Endothelial cell (in vitro differentiated cells): ENCODE measurements at places on chromosomes 6 and 20.

DNA sequence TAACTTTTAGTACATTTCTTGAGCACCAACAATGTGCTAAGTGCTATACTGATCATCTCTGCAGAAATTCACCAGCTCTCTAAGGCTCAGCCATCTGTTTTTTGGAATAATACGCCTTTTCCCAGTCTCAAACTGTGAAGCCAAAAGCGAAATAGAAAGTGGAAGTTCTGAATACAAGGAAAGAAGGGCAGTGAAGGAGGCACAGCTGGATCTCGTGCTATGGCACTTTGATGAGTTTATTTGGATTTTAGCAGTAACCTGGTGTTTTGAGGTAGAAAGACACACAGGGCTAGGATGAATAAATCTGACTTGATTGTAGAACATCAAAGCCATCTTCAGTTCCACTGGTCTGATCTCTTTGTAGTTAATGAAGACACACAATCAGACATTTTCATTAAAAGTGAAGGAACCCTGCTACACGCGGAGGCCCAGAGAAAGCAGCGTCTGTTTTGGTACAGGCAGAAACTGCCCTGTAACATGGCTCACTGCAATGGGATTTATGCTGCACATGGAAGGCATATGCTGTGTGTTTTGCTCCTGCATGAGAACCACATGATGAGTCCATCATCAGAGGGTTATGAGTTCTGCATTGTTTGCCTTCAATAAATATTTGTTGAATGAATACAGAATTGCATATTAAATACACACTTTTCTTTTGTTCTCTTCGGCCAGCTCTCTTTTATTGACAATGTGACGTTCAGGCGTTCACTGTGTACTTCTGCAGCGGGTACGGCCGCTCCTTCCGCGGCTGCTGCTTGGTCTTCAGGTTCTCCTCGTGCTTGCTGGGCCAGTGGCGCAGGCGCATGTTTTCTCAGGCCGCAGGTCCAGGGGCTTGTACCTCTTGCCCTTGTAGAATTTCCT is 100.9 kb downstream of the PREP start:
- H3K27ac ChIP-seq, result no peak overlapping the region
- H3K27me3 ChIP-seq, result peaks cover 1% of the 10 kb centered on the region
- no peaks in the 10 kb centered on the region for H3K4me1 ChIP-seq
- H3K4me3 ChIP-seq, result no peak overlapping the region

DNA sequence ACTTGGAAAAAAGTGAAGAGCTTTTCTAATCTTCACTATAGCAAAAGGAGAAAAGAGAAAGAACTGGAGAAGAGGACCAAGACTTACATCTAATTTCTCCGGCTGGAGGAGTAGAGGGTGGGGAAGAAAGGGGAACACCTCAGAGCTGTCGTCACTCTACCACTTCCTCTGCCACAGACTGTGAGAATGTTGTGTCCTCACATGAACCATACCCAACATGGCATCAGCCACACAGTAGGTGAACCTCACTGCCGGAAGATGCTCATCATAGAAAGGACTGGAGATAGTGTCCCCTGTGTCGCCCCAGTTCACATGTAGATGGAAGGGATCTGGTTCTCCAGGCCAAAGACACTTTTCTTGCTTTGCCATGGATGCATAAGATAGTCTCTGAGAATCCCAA is 604.4 kb upstream of the NOX3 start:
- H3K27ac ChIP-seq, result no peak overlapping the region
- no peak for DNase-seq

DNA sequence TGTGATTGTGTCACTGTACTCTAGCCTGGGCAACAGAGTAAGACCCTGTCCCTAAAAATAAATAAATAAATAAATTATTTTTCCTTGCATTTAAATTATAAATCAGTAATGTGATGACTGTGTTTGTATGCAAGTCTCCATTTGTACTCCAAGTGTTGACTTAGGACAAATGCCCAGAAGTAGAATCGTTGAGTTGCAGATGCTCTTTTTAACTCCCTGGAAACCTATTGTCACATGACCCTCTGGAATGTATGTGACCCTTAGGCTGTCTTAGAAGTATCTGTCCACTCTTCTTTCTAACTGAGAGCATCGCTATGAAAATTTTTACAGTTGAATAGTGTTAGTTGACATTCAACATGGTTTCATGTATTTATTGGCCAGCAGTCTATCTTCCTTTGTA is 18.8 kb downstream of the OR2A4 start:
- H3K27ac ChIP-seq, result no peak overlapping the region
- no peaks in the 10 kb centered on the region for H3K27me3 ChIP-seq
- H3K36me3 ChIP-seq, result no peaks in the 10 kb centered on the region
- no peak overlapping the region for H3K4me3 ChIP-seq
- DNase-seq, result no peak

- H3K36me3 ChIP-seq, result no peaks in the 10 kb centered on the region
- H3K27me3 ChIP-seq, result no peaks in the 10 kb centered on the region
- no peaks in the 10 kb centered on the region for H3K4me1 ChIP-seq
- peak; percentile 55 for DNase-seq
- H3K4me3 ChIP-seq, result no peak overlapping the region
- H3K27ac ChIP-seq, result no peak overlapping the region
Observed at GRCh38 chr20:8721098-8721497, 347.8 kb upstream of the PLCB4 start.

GRCh38 chr20:18057101-18057993 is at the start of gene OVOL2:
OVOL2 (minus strand) TSS chr20:18057916; CDS start chr20:18057634, 282 bp downstream.
- peaks cover 7% of the 10 kb centered on the region for H3K4me1 ChIP-seq
- no peak for DNase-seq
- H3K27me3 ChIP-seq, result peaks cover 12% of the 10 kb centered on the region

GRCh38 chr6:47407300-47408281 is 70.0 kb upstream of the CD2AP start:
- H3K4me1 ChIP-seq, result no peaks in the 10 kb centered on the region
- DNase-seq, result no peak

DNA sequence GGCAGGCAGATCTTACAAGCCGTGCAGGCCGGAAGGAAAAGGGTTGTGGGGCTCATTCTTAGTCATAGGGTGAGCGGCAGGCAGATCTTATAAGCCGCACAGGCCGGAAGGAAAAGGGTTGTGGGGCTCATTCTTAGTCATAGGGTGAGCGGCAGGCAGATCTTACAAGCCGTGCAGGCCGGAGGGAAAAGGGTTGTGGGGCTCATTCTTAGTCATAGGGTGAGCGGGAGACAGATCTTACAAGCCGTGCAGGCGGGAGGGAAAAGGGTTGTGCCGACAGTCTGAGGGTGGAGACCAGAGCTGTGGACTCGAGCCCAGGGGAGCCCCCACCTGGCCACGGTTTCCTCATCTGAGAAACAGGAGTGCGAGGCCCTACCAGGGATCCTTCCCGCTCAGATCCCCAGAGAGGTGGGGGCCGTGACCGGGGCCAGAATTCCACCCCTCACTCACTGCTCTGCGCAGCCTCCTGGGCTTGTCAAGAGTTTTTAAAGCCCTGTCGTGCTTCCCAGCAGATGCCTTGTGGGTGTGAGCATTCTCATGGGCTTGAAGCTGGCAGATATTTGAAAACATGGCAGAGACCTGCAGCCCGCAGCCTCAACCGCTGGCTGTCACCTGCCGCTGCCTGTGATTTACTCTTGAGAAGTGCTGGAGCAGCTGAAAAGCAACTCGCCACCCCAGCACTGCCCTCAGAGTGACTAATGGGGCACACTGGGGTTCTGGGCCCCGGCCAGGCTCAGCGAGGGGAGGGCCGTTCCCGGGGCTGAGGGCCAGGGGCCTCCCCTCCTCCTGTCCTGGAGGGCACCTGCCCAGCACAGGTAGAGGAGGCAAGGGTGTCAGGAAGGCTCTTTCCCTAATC is 31.9 kb downstream of the NTSR1 start:
- no peaks in the 10 kb centered on the region for H3K36me3 ChIP-seq
- H3K27me3 ChIP-seq, result peaks cover 11% of the 10 kb centered on the region
- H3K4me1 ChIP-seq, result peaks cover 7% of the 10 kb centered on the region
- DNase-seq, result no peak
- H3K4me3 ChIP-seq, result no peak overlapping the region
- no peak overlapping the region for H3K27ac ChIP-seq

- peaks cover 6% of the 10 kb centered on the region for H3K36me3 ChIP-seq
- no peak overlapping the region for H3K27ac ChIP-seq
- H3K4me1 ChIP-seq, result peaks cover 13% of the 10 kb centered on the region
- no peaks in the 10 kb centered on the region for H3K27me3 ChIP-seq
Observed at GRCh38 chr6:22631091-22631490, 61.7 kb downstream of the HDGFL1 start.

DNA sequence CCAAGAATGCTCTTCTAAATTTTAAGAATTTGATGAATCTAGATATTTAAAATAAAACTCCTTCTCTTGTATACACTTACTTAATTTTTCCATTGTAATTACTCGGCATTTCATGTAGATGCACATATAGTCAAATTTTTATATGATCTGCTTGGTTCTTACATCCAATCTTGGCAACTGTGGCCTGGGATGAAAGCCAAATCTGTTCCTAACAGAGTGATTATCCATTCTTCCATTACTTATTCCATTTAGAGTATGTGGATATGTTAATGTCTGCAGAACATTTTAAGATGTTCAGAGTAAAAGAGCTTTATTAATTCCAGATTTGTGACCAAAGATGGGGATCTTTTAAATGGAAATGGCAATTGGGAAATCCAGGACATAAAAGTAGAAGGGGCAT is 144.1 kb upstream of the PDE7B start:
- H3K27me3 ChIP-seq, result no peaks in the 10 kb centered on the region
- no peaks in the 10 kb centered on the region for H3K4me1 ChIP-seq
- no peak overlapping the region for H3K4me3 ChIP-seq
